GM23338 (cell line): ENCODE measurements at places on chromosomes 6 and 20. TPM values are rescaled to one million over a fixed set of nuclear protein-coding genes. Genes with fewer than 3 reads are reported as not detected.

SCRT2 gene
- total RNA-seq: 0.31 and 0.35 TPM in 2 replicates

DNA sequence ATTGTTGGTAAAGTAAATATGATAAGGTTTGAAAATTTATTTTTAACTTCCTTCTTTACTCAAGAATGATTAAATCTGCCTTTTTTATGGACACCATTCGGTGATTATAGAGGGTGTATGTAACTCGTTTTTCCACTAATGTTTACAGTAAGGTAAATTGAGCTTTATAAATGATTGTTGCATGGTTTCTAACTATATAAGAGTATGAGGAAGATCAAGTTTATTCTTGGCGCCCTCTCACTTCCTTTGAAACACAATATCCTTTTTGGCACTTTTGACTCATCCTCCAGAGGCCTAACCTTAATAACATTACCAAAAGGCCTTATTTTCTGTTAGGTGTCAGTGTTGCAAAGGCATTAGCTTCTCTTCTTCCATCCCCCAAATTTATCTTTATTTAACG lies 41.8 kb upstream of the MTRF1L start:
- no peaks in the 10 kb centered on the region for H3K4me1 ChIP-seq
- no peak for DNase-seq

TRIM10 gene
- 0.31 TPM in 1 of 2 replicates, not detected in the other for total RNA-seq

DNA sequence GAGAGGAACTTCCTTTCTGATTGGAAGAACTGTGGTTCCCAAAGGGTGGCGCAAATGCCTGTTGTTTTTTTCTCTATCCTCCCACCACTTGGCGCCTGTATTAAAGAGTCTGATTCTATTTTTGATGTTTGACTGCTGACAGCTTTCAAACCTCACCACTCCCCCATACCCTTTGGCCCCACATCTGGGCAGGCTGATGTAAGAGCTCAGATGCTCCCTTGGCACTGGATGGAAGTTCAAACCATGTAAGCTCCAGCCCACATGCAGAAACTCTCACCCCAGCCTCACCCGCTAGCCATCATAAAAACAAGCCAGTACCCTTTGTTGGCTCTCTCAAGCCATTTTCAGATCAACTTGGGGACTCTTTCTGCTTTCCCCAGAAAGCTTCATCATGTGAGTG lies 20.0 kb upstream of the TMEM14A start:
- no peak overlapping the region for H3K27ac ChIP-seq
- no peak for DNase-seq
- H3K36me3 ChIP-seq: no peaks in the 10 kb centered on the region
- H3K4me1 ChIP-seq: peaks cover 21% of the 10 kb centered on the region
- H3K4me3 ChIP-seq: no peak overlapping the region

- no peaks in the 10 kb centered on the region for H3K36me3 ChIP-seq
- 0 out of 2 replicates have a peak, but pooled peaks cover 9% of the 10 kb centered on the region for H3K4me1 ChIP-seq
- no peak overlapping the region for H3K27ac ChIP-seq
- H3K27me3 ChIP-seq: no peaks in the 10 kb centered on the region
Measured at GRCh38 chr20:24364482-24364881, 104.9 kb upstream of the SYNDIG1 start.

DNA sequence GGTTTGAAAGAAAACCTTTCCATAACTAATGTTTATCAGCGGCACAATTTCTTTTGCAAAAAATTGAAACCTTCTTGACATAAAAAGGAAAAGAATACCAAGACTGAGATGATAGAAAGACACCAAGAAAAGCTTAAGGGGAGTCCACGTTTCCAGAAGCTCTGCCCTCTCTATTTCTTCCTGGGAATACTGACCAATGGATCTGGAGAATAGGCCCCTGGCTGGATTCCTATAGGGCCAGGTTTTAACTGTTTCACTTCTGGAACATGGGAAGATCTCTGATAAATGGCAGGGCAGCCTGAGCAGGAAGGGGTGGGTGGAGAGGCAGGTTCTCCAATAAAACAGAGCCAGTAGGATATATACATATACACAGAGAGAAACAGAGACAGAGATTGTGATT lies 413.4 kb upstream of the JARID2 start:
- no peak overlapping the region for H3K27ac ChIP-seq
- H3K27me3 ChIP-seq: no peaks in the 10 kb centered on the region
- H3K4me1 ChIP-seq: peaks cover 11% of the 10 kb centered on the region
- no peak for DNase-seq
- H3K4me3 ChIP-seq: no peak overlapping the region
- H3K36me3 ChIP-seq: no peaks in the 10 kb centered on the region

DNA sequence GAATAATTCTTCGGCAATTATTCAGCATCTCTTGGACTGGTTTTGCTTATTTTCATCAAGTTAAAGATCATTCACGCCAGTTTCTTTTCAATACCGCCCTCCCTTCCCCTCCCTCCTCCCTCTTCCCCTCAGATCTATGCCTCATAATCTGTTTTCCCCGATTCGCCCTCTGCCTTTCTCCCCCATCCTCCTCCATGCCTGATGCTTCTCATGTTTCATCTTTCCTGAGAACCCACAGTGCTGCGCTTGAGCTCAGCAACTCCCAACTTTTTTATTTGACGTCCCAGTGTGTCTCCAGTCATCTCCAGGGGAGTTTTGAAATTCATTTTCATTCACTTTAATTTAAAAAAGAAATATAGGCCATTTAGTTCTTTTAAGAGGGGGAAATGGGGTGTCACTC lies 142.7 kb downstream of the PTPRT start:
- H3K4me1 ChIP-seq: no peaks in the 10 kb centered on the region
- H3K27ac ChIP-seq: no peak overlapping the region
- H3K36me3 ChIP-seq: peaks cover 3% of the 10 kb centered on the region; the same call in 1 of the 2 replicates
- no peaks in the 10 kb centered on the region for H3K27me3 ChIP-seq
- DNase-seq: no peak
- H3K4me3 ChIP-seq: no peak overlapping the region

DNA sequence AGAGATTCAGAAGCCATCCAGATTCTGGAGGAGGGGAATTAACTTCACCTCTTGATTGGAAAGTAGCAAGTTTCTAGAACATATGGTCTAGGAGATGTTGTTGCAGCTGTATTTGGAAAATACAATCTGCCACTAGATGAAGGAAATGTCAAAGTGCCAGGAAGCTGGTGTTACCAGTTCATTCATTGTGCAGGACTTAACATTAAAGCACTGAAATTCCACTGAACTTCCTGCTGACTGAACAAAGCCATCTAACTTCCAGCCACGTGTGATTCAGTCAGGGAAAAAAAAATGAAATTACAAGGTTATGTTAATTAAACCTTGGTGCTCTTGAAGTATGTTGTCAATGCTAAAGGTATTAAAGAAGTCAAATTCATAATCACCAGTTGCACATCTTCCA lies 321.5 kb upstream of the SASH1 start:
- H3K36me3 ChIP-seq: no peaks in the 10 kb centered on the region
- H3K27ac ChIP-seq: no peak overlapping the region
- H3K4me3 ChIP-seq: no peak overlapping the region

PI16 gene
- not detected in 2 replicates for total RNA-seq

DNA sequence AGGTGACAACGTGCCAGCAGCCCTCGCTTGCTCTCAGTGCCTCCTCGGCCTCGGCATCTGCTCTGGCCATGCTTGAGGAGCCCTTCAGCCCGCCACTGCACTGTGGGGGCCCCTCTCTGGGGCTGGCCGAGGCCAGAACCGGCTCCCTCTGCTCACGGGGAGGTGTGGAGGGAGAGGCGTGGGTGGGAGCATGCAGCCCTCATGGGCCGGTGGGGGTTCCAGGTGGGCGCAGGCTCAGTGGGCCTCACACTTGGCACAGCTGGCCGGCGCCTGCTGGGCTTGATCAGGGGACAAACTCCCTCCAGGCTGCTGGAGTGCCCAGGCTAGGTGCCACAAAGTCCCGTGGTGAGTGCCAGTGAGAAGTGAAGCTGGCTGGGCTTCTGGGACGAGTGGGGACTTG lies 566.6 kb upstream of the ID4 start:
- no peaks in the 10 kb centered on the region for H3K27me3 ChIP-seq
- no peaks in the 10 kb centered on the region for H3K4me1 ChIP-seq
- no peak for DNase-seq

GRCh38 chr6:54193560-54193959 lies 82.3 kb downstream of the MLIP start:
- H3K36me3 ChIP-seq: no peaks in the 10 kb centered on the region
- H3K4me3 ChIP-seq: no peak overlapping the region

DLL1 gene
- 4.6 and 4.8 TPM in 2 replicates for total RNA-seq

GRCh38 chr6:7438011-7438410 lies 48.4 kb downstream of the RIOK1 start:
- no peaks in the 10 kb centered on the region for H3K27me3 ChIP-seq
- no peaks in the 10 kb centered on the region for H3K36me3 ChIP-seq
- H3K27ac ChIP-seq: no peak overlapping the region
- H3K4me3 ChIP-seq: no peak overlapping the region

SDHAF4 gene
- 12.2 and 15.2 TPM in 2 replicates for total RNA-seq

DNA sequence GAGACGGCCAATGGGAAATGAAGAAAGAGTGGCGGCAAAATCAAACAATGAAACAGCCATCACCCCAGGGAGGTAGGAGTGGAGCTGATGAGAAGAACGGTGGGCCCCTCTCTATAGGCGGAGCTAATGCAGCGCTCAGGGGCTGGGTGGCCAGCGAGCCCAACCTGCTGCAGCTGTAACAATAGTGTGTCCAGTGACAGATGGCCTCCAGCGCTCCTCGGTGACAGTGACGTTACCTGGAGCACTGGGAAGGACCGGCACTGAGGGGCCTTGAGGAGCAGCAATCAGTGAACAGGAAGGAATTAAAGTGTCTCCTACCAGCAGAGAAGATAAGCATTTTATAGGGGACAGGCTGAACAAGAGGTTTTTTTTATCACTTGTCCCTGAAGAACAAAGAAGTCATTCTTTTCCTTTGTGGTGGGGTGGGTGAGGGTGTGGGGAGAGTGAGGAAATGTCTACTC lies 81.6 kb downstream of the FOXA2 start:
- H3K27ac ChIP-seq: no peak overlapping the region
- H3K4me3 ChIP-seq: no peak overlapping the region
- DNase-seq: no peak
- no peaks in the 10 kb centered on the region for H3K27me3 ChIP-seq
- no peaks in the 10 kb centered on the region for H3K36me3 ChIP-seq

SMLR1 gene
- total RNA-seq: not detected in 2 replicates

DNA sequence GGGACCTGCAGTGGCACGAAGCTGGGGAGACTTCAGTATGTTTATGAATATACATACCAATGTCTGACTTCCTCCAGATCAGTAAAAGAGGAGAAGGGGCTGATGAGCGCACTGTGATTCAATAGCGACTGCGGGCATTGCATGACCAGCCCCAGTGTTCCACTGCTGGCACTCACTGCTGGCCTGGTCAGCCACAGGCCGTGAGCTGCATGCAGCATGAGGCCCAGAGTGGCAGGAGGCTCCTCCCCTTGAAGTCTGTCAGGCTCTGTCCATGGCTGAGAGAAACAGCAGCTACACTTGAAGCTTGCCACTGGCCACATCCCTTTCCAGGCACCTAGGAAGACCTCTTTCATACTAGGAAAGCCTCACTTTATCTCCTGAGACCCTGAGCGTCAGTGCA lies 265.9 kb upstream of the CDYL start:
- DNase-seq: no peak
- H3K4me3 ChIP-seq: no peak overlapping the region
- no peaks in the 10 kb centered on the region for H3K27me3 ChIP-seq
- H3K27ac ChIP-seq: no peak overlapping the region
- peaks cover 5% of the 10 kb centered on the region; the same call in 1 of the 2 replicates for H3K4me1 ChIP-seq

DNA sequence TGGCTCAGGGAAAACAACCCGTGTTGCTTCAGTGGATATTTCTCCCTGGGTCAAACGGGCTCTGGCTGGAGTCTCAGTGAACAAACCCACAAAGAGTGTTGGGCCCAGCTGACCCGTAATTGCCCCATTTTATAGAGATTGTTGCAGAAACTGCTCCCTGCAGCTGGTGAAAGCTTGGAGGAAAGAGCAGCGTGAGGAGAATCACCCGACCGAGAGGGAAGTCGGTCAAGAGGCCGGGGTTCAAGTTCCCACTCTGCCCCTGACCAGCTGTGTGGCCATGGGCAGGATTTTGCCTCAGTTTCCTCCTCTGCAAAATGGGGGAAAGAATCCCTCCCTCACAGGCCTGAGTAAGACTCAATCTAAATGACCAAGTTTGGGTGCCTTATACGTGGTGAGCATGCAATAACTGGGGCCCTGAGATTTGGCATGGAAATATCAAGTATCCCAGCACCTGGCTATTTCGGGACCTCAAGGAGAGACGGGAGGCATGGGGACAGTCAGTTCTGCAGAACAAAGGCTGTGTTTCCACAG lies 1.7 kb upstream of the TGM2 start:
- no peak overlapping the region for H3K27ac ChIP-seq
- no peak overlapping the region for H3K4me3 ChIP-seq
- no peaks in the 10 kb centered on the region for H3K4me1 ChIP-seq
- H3K36me3 ChIP-seq: no peaks in the 10 kb centered on the region
- H3K27me3 ChIP-seq: no peaks in the 10 kb centered on the region
- DNase-seq: no peak

DNA sequence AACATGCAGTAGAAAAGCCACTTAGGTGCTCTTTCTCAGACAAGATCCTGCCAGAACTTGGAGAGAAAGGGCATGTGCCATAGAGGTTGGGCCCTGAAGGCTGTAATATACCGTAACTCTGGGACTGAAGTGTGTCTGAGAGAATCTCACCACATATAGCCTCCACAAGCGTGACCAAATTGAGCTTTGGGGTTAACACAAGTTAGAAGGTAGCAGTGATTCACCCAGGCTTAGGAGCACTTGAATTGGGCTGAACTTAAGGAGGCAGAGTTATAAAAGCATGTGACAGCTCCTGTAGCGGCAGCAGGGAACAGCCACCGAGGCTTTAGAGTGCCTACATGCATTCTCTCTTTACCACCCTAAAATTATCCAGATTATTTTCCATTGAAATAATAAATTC lies 361.6 kb downstream of the PHF3 start:
- H3K27me3 ChIP-seq: no peaks in the 10 kb centered on the region
- DNase-seq: no peak
- H3K4me3 ChIP-seq: no peak overlapping the region
- H3K36me3 ChIP-seq: no peaks in the 10 kb centered on the region

C6orf58 gene
- total RNA-seq: not detected in 2 replicates

MROH8 gene
- total RNA-seq: 0.63 TPM in 1 of 2 replicates, not detected in the other

ANKRD66 gene
- not detected in 2 replicates for total RNA-seq

DNA sequence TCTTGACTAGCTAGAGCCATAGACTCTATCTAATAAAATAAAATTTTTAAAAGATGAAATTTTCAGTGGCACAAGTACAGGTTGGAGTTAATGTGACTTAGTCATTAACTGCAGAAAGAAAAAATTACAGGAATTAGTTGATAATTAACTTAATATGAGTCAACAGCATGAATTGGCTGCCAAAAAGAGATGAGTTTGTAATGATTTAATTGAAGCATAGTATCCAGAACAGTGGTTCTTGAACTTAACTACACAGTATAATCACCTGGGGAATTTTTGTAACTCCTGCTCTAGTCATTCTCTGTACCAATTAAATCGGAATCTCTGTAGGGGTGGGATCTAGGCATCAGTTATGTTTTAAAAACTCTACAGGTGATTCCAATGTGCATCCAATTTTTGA lies 46.3 kb upstream of the HMGN3 start:
- H3K27me3 ChIP-seq: no peaks in the 10 kb centered on the region
- peaks cover 5% of the 10 kb centered on the region; the same call in 1 of the 2 replicates for H3K36me3 ChIP-seq
- H3K27ac ChIP-seq: no peak overlapping the region
- H3K4me1 ChIP-seq: peaks cover 8% of the 10 kb centered on the region; the same call in 1 of the 2 replicates
- DNase-seq: no peak

- no peak overlapping the region for H3K27ac ChIP-seq
- no peak overlapping the region for H3K4me3 ChIP-seq
- H3K36me3 ChIP-seq: no peaks in the 10 kb centered on the region
- no peak for DNase-seq
- no peaks in the 10 kb centered on the region for H3K4me1 ChIP-seq
Measured at GRCh38 chr6:130655586-130655985, 171.6 kb upstream of the SMLR1 start.
